ENCODE measurements at places on chromosomes 6 and 20. TPM values are rescaled to one million over a fixed set of nuclear protein-coding genes. Genes with fewer than 3 reads are reported as not detected.

ANKEF1 gene
- 6.6 TPM for total RNA-seq

NAA20 gene
- total RNA-seq = 64.5 TPM

CD83 gene
- 20.1 TPM for total RNA-seq

CCR6 gene
- total RNA-seq = not detected

GPRC6A gene
- total RNA-seq = not detected

FOXF2 gene
- 2.7 TPM for total RNA-seq

ABRACL gene
- 85.8 TPM for total RNA-seq

GABRR1 gene
- total RNA-seq = not detected

TPMT gene
- total RNA-seq = 26.7 TPM

MYB gene
- 2.7 TPM for total RNA-seq

IFT52 gene
- total RNA-seq = 38.2 TPM

CCDC28A gene
- 19.0 TPM for total RNA-seq

ADGRF5 gene
- total RNA-seq = 0.11 TPM

APCDD1L gene
- total RNA-seq = 2.8 TPM

CRISP3 gene
- not detected for total RNA-seq

KCNG1 gene
- total RNA-seq = 91.3 TPM

DNA sequence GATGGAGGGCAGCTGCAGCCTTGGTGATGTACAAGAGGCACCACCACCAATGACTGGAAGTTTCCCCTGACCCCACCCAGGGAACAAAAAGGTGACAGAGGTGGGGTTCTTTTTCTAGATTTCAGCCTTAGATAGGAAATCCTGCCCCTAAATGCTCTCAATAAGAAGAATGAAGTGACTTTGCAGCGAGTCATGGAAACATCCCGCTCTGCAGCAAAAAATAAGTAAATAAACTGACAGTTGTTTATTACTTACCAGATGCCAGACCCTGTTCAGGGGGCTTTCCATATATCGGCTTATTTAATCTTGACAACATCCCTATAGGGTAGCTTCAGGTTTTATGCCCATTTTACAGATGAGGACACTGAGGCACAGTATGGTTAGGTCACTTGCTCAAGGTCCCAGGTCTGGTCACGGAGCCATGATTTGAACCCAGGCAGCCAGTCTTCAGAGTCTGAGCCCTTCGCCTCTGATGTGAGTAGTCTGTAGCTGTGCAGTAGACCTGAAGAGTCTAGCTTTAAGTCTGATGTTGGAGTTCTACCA is 19.2 kb downstream of the C6orf89 start:
- DNase-seq = no peak

- DNase-seq = no peak
Measured at GRCh38 chr6:137793805-137794515, 73.1 kb upstream of the TNFAIP3 start.

- no peak for DNase-seq
Measured at GRCh38 chr6:121748376-121748775, 312.9 kb downstream of the GJA1 start.

- DNase-seq = no peak
Measured at GRCh38 chr6:42627674-42628073, 63.8 kb downstream of the UBR2 start.

DNA sequence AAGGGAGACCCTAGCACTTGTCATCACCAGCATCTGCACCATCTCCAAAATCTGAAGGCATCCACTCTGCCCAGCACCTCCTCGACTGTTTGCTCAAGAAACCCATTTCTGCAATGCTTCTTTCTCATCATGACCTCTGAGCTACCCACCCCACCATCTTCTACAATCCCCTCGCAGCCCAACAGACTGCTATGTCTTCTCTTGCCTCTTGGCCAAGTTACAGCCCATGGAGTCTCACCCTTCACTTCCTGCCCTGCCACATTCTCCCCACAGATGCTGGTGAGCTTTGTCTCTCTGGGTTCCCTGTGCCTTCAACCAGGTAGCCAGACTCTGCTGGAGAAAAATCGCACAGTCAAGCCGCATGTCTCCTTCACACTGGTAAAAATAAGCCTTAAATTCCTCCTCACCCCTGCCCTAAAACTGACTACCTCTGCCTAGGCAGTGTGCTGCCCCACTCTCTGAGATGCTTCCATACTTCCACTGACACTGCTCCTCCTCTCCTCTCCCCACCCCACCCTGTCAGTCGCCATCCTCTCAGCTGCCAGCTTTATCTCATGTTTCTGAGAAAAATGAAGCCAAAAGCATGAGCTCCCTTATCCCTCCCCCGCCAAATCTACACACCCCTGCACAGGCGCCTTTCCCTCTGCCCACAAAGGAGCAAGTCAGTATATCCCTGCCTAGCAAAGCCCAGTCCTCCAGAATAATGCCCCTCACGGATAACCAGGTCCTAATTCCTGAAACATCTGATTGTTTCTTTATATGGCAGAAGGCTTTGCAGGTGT is 2.3 kb upstream of the TXNDC5 start:
- DNase-seq = no peak

GRCh38 chr20:47353692-47354463 is 2.6 kb downstream of the ZMYND8 start:
- DNase-seq = no peak

DNA sequence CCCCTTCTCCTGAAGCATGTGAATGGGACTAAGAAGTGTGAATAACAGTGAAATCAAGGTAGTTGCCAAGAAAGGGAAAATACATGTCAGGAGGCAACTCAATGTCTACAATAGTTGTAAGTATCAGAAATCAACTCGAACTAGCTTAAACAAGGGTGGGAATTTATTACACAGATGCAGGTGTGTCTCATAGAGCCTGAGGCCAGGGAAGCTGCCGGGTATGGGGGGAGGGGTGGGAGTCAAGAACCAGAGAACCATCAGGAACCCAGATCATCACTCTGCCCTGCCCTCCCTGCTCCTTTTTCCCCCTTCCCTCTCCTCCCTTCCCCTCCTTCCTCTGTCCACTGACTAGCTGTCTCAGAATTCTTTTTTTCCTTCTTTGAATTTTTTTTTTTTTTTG is 34.9 kb upstream of the BMP6 start:
- no peak for DNase-seq

GRCh38 chr20:5298811-5299210 is 17.9 kb downstream of the PROKR2 start:
- no peak for DNase-seq

GRCh38 chr6:133814797-133815196 is 74.1 kb upstream of the TCF21 start:
- peak; percentile 57 for DNase-seq

DNA sequence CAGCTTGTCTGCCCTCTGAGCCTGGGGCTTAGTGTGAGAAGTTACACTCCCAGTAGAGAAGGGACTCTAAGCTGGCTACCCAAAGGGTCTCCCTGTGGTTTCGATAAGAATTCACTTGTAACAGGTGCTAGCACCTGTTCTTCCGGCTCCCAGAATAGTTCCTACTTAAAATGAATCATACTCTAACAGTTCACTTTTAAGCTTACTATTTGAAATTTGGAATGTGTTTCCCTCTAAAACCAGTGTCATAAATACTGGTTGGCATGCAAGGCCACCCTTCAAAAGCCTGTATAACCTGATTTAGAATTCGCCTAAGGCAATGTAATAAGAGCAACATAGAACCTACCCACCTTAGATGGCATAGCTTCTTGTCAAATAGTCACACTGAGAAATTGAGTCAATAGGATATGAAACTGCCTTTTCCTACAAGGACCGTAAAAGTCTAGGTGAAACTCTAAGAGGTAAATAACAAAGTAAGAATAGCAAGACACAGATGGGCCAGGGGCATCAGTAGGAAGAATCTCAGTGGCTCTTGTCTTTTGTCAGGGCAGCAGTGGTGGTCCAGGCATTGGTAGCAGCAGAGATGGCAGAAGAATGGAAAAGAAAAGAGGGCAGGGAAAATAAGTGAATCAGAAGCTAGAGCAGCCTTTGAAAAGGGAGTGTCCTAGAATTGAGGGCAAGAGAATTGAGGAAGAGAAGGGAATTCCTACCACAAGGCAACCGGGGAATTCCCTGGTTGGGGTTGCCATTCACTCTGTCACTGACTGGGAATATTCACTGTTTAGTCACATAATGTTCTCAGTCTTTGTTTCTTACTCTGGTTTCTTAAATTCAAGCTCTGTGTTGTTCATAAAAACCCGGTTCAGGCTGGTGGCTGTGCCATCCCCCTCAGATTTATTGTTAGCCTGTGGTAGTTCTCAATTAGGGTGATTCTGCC is 91.5 kb downstream of the HIVEP2 start:
- peak; percentile 78 for DNase-seq

DNA sequence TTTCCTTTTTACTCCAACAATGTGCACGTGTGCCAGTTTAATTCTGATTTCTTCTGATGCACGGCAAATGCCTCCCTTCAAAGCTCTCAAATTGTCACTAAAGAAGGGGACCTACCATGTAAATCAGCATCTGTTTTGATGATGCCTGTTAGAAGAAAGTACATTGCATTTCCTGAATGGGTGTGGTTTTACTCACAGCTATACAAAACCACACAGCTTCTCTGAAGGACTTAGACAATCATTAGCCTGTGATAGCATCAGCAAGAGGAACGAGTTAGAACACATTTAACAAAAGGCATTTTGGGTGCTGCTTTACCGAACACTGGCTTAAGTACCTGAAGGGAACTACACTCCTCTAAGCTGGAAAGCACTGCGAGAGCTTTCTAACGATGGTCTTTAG is 109.4 kb downstream of the ATXN1 start:
- DNase-seq = no peak

DNA sequence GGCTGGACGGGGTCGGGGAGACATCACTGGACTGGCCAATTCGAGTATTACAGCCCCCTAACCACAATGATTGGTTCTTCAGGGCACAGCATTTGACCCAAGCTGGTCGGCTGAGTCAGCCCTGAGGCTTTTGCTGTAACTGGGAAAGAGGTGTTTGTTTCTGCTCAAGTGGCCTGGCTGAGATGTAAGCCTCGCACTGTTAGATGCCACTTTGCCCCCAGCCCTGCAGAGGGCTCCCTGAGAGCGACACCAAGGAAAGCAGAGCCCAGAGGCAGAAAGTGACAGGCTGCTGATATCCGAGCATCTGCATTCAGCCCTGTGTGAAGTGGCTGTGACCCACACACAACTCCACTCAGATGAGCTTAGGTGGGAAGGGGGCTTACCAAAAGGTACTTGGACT is 19.4 kb downstream of the ERGIC3 start:
- peak; percentile 58 for DNase-seq

DNA sequence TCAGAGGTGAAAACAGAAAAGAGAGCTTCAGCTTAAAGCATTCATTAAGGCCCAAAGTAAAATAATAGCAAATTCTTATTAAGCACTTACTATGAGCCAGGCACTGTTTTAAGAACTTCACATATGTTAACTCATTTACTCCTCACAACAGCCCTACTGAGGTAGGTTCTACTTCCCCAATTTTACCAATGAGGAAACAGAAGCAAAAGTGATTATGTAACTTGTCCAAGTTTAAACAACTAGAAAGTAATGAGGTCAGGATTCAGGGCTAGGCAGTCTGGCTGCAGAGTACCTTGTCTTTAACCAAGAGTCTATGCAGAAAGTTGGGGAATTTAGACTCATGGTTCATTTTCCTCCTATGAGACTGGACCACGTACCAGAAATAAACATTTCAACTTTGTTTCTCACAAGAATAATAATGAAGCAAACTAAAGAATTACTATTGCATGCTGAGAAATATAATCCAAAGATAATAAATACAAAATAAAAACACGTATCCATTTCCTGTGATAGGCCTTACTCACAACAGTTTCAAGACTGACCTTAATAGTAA is 3.8 kb downstream of the COL21A1 start:
- DNase-seq = no peak

DNA sequence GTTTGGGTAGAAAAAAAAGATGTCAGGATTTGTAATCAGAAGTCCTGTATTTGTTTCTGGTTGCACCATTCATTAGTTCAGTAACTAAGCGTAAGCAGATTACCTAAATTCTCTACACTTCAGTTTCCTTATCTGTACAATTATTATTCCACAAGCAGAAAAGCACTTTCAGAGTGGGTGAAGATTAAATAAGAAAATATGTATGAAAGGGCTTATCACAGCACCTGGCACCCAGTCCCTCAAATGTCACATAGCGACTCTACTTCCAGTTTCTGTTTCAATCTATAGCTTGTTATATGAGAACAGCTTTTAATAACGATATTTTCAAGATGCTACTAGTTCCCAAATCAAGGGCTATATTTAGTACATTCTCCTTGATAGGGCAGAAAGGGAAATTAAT is 31.4 kb downstream of the RGS17 start:
- no peak for DNase-seq

DNA sequence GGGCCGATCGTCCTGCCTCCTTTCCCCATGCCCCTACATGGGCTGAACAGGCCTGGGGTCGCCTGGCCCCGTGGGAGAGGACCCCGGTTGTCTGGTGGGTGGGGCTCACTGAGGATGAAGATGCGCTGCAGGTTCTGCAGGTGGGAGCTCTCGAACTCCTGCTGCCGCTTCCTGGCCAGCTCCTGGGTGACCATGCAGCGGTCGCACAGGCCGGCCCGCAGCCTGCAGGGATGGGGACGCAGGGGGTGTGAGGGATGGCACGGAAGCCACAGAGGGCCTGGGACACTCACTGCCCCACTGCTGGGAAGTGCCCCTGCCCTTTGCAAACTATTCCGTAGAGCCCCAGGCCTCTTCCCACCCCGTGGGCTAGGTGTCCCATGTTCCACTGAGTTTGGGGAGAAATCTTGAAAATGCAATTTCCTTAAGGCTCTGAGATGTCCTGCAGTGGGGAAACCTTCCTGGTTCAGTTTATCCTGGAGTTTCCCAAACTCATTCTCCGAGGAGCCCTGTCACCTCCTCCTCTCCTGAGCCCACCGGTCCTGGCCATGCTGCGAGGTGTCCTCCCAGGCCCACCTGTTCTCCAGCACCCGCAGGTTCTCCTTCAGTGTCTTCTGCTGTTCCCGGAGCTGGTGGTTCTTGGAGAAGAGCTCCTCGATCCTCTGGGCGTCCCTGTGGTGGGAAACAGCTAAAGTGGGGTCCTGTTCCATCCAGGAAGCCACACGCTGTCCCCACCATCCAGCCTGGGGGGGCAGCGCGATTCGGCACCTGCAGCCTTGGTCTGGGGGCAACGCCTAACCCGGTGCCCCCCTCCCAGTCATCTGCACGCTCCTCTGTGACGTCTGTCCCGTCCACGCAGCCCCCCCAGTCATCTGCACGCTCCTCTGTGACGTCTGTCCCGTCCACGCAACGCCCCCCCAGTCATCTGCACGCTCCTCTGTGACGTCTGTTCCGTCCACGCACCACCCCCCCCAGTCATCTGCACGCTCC is 9.9 kb upstream of the CABLES2 start:
- no peak for DNase-seq

- no peak for DNase-seq
Measured at GRCh38 chr6:67952121-67952520, 683.0 kb upstream of the ADGRB3 start.

GRCh38 chr6:44396968-44397367 is 9.5 kb downstream of the CDC5L start:
- no peak for DNase-seq

DNA sequence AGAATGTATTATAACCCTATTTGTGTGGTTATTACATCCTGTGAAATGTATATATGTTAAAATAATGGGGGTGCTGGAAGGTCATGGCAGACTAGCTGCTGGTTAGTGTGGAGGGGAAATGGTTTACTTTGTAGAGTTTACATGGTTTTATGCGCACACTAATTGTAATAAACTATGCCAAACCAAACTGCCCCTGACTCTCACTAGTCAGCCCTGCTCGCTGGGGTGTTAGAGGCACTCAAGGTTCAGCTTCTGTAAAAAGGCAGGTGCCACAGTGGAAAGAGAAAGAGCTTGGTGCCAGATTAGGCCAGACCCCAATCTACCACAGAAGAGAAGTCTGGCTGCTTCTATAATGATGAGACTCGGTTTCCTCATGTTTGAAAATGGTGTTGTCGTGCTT is 52.7 kb downstream of the GOPC start:
- DNase-seq = no peak

GRCh38 chr6:137928286-137928685 is 61.2 kb downstream of the TNFAIP3 start:
- no peak for DNase-seq

GRCh38 chr6:141309295-141309694 is 823.4 kb upstream of the GJE1 start:
- no peak for DNase-seq
